ENCODE measurements at places on chromosomes 2 and 18.

GRCh38 chr18:59971871-59972428 lies 72.2 kb downstream of the PMAIP1 start:
- no peak for DNase-seq

DNA sequence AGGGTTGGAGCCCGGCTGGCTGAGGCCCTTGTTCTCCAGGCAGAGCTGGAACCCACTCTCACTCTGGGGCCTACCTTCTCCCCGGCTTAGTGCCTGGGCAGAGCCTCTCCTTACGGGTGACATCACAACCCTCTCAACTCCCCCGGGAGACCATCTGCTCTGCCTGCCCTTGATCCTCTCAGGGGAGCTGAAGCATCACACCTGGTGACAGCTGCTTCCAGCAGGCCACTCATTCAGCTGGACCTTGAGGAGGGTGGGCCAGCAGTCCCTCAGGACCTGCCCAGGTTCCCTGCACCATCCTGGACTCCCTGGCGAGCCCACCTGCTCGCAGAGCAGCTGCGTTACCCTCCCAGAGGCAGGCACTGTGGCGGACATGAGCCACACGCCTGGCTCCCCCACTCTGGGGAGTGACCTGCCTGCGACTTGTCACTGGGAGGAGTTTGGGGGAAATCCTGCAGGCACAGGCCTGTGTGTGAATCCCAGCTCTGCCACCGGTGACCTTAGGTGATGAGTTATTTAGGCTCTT lies 13.1 kb downstream of the HS6ST1 start:
- no peak for DNase-seq

- no peak for DNase-seq
Observed at GRCh38 chr2:175414191-175414881, 232.8 kb upstream of the ATP5MC3 start.

GRCh38 chr2:51291762-51292551 lies 260.0 kb upstream of the NRXN1 start:
- DNase-seq, result no peak

DNA sequence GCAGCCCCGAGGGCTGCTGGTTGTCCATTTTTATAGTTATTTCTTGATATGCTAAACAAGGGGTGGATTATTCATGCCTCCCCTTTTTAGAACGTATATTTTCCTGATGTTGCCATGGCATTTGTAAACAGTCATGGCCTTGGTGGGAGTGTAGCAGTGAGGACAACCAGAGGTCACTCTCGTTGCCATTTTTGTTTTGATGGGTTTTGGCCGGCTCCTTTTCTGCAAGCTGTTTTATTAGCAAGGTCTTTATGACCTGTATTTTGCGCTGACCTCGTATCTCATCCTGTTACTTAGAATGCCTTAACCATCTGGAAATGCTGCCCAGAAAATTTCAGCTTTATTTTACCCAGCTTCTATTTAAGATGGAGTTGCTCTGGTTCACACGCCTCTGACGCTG lies 825.8 kb upstream of the CDH2 start:
- DNase-seq, result no peak

GRCh38 chr2:241924069-241924908 lies 54.8 kb downstream of the RTP5 start:
- DNase-seq, result no peak

- DNase-seq, result no peak
Observed at GRCh38 chr2:145344076-145344724, 824.3 kb upstream of the ZEB2 start.

GRCh38 chr18:45423659-45424058 lies 191.6 kb upstream of the SLC14A2 start:
- no peak for DNase-seq

DNA sequence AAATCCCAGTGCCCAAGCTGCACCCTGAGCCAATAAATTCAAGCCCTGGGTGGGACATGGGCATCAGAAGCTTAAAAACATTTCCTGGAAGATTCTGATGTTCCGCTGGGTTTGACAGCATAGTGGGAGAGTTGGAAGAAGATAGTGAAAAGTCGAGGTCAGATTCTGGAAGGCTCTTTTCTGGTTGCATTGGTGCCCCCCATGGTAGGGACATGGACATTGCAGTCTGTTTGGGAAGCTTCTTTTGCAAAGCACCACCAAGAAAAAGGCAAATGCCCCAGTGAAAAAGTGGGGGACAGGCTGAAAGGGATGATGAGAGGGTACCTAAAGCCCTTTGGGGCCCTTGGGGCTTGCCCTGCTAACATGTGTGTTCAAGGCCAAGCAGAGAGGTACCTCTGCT lies 21.0 kb downstream of the MERTK start:
- no peak for DNase-seq
